ENCODE measurements at places on chromosomes 2 and 18. TPM values are rescaled to one million over a fixed set of nuclear protein-coding genes. Genes with fewer than 3 reads are reported as not detected.

SERPINB5 gene
- not detected for polyA plus RNA-seq

GPBAR1 gene
- polyA plus RNA-seq: 1.6 TPM

CDH20 gene
- 3.9 TPM for polyA plus RNA-seq

VWA3B gene
- 0.54 TPM for polyA plus RNA-seq

FAM228A gene
- 0.75 TPM for polyA plus RNA-seq

DNA sequence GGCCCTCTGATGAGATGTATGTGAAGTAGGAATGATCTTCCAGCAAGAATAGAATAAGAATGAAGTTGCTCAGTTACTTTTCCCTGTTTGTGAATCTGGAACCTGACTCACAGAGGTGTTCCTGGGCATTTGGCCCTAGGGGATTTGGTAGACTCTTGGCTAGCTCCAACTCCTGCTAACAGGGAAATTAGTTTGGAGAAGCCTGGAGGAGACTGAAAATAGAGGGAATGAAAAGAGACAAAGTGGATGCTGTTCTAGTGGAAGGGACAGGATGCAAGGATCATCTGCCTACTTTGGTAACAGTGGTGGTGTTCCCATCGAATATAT lies 19.6 kb downstream of the TMEM17 start:
- DNase-seq: no peak

DNA sequence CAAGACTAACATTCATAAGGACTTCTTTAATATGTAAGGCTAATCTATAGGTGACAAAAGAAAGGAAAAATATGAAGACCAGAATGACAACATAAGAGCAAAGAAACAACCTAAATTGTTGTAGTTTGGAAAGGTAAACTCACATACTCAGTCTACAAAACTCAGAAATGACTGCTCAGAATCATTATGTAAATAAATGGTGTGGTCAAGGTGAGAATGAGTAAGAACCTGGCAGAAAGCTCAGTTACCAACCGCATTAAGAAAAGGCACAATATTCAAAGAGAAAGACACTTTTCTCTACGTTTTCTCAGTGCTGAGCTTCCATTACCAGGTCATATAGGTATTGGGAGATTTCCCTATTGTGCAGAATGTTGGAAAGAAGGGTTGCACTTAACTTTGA lies 15.8 kb downstream of the ATF2 start:
- no peak for DNase-seq

GRCh38 chr2:11867926-11868325 lies 121.5 kb downstream of the LPIN1 start:
- no peak for DNase-seq

- no peak for DNase-seq
Measured at GRCh38 chr2:96869822-96870625, at the start of gene SEMA4C. Gene SEMA4C (minus strand): TSS chr2:96870080. CDS start chr2:96867886, 2,194 bp downstream.

GRCh38 chr2:214574084-214574781 lies 163.4 kb downstream of the VWC2L start:
- no peak for DNase-seq

GRCh38 chr2:68774569-68775271 lies 40.1 kb downstream of the ARHGAP25 start:
- peak; percentile 47 for DNase-seq

DNA sequence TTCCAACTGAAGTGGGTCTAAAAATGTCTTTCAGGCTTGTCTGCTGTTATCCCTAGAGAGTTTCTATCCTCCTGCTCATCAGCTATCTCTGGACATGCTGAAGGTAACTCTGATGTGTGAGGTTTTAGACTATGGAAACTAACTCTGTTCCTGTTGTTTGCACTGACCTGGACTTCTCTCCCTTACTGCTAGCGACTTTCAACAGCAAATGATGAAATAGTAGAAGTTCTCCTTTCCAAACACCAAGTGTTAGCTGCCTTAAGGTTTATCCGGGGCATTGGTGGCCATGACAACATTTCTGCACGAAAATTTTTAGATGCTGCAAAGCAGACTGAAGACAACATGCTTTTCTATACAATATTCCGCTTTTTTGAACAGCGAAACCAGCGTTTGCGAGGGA lies 26.9 kb downstream of the RMC1 start:
- DNase-seq: no peak

DNA sequence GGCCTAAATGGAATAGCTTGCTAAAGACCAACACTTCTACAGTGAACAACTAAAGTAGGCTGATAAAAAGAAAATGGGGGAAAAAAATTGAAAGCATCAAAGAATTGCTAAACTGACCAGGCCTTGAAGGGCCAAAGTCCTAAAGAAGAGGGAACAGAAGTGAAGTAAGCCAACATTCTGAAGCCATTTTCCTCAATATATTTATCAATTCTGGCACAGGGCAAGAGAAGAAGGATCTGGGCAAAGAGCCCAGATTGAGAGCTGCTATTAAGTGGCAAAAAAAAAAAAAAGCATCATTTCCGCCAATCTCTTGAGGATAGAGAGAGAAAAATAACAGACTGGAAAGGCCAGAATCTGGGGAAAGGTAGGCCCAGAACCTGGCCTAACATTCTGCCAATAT lies 25.7 kb downstream of the FANCL start:
- no peak for DNase-seq

DNA sequence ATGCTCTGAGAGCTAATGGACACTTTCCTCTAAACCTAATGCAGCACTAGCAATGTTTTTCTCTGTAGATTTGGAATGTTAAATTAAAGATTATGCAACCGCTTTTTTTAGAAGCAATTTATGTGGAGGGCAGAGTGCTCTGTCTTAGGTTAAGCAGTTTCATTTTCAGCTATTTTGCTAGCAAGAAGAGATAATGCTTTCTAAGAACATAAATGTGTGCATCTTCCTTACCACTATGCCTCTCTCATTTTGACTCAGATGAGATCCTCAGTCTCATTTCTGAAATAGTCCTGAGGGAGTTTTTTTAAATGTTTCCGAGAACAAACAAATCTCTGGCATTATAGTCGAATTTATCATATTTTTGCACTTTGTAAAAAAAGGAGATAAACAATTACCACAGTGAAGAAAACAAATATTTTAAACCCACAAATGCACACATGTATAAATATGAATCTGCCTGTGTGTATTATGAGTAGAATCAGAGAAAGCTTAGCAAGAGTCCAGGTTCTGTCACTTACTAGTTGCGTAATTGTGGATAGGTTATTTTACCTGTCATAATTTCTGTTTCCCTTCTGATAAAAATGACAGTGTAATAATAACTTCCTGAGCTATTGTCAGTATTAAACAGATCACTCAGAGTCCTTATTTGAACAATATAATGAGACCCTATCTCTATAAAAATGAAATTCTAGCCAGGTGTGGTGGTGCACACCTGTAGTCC lies 207.7 kb upstream of the CRIM1 start:
- no peak for DNase-seq

All from right renal cortex interstitium (tissue), 3 donors.